ENCODE measurements at places on chromosomes 16 and 17. TPM values are rescaled to one million over a fixed set of nuclear protein-coding genes. Genes with fewer than 3 reads are reported as not detected.

The ECI1 gene
- 33.8 TPM for total RNA-seq

The ARL16 gene
- 25.5 TPM for total RNA-seq

The TBX21 gene
- 0.14 TPM for total RNA-seq

The IGFALS gene
- 0.09 TPM for total RNA-seq

The SLC5A2 gene
- total RNA-seq, result not detected

The TEX14 gene
- total RNA-seq, result under 0.01 TPM

The PLD6 gene
- 2.9 TPM for total RNA-seq

The TPSAB1 gene
- total RNA-seq, result not detected

Data from smooth muscle cell of bladder (primary cell).